ENCODE measurements at places on chromosomes 3 and 15.

DNA sequence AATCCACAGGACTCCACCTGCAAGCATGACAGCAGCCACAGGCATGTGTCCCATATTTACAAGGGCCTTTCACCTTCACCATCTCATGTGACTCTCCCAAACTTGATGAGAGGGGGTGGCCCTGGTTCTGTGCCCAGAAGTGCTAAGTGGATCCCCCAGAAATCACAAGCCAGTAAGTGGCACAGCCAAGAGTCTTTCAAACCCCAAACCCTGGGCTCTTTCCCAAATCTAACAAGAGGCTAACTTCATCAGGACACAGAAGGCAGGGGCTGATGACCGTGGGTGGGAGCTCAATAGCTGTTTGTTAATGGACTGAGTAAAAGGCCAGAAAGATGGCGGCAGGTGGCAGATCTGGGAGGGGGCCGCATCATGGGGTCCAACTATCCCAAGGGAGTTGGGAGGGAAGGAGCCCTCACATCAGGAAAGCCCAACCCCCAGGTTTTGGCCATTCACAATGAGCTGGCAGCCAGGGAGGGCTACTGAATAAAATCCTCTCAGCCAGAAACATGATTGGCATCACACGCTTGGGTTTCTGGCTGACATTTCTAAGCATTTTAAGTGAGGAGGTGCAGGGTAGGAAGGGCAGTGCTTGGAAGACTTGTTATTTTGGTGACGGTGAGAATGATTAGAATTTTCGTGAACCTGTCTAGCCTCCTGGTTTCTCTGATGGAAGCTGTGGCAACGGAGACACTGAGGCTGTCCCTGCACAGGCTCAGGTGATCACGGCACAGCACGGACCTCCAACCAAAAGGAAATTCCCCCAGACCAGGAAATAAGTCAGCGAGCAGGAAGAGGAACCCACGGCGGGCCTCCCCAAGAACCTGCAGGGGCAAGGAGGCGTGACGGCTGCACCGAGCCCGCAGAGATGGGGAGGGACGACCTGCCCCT is 109.3 kb downstream of the OXNAD1 start:
- no peak for DNase-seq

DNA sequence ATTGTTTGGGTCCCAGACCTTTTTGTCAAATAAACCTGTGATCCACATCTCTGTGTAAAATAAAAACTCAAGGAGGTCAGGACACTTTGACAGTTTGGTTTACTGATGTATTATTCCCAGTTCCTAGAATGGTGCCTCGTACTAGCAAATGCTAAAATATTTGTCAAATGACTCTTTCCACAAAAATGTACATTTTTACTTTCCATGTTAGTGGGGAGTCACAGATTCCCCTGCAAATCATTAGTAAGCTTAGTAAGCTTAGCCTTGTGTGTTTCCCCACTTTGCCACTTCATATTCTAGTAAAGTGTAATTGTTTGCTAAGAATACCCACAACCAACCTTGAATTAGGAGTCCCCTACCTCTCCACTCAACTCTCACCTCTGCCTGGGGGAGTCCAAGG is 2.4 kb upstream of the MAGI1 start:
- DNase-seq = no peak

- no peak for DNase-seq
Measured at GRCh38 chr3:47007001-47007400, 27.5 kb downstream of the NBEAL2 start.

- no peak for DNase-seq
Measured at GRCh38 chr3:36077320-36077719, 303.0 kb upstream of the STAC start.

- DNase-seq = no peak
Measured at GRCh38 chr15:69593981-69594966, 141.7 kb downstream of the RPLP1 start.

DNA sequence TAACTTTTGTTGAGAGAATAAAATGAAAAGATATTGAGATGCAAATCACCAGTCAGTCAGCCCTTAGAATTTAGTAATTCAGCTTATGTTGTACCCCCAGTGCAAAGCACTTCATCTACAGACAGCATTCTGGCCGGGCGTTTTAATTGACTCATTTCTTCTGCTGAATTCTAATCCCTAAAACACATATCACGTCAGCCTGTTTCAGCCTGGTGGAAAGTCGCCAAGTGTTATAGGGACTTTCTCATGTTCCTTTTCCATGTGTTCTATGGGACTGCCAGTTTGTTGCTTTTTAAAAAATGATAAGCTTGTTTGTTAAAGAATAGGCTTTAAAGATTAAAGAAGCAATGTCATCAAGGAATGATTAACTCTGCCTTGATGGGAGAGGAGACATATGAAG is 169.7 kb upstream of the BFSP2 start:
- DNase-seq = no peak

GRCh38 chr15:52551762-52552161 is 17.1 kb downstream of the ARPP19 start:
- DNase-seq = no peak

GRCh38 chr3:195009616-195010015 is 261.3 kb downstream of the XXYLT1 start:
- no peak for DNase-seq

- no peak for DNase-seq
Measured at GRCh38 chr15:70014860-70015490, 82.7 kb downstream of the TLE3 start.

- no peak for DNase-seq
Measured at GRCh38 chr3:150149651-150150051, 179.0 kb upstream of the PFN2 start.

GRCh38 chr3:196619223-196619622 is 20.3 kb upstream of the NRROS start:
- no peak for DNase-seq

DNA sequence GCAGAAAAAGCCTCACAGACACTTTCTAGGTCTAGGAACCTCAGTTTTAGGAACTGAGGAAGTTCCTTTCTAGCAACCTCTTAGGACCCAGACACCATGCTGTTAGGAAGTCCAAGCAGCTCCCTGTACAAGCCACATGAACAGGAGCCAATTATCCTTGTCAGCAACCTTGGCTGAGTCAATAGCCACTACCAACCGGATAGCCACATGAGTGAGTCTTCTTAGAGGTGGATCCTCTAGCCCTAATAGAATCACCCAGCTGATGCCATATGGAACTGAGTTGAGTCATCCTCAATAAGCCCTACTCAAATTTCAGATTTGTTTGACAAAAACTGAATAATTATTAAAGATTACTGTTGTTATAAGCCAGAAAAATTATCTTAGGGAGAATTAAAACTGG is 256.2 kb downstream of the NLGN1 start:
- DNase-seq = no peak

GRCh38 chr3:176757429-176757828 is 439.9 kb downstream of the TBL1XR1 start:
- no peak for DNase-seq

GRCh38 chr3:104787306-104787705 is 579.4 kb upstream of the ALCAM start:
- no peak for DNase-seq

GRCh38 chr3:124119056-124119716 is 127.3 kb upstream of the ROPN1 start:
- DNase-seq = no peak

GRCh38 chr15:67808821-67809220 is 16.5 kb upstream of the SKOR1 start:
- no peak for DNase-seq

GRCh38 chr15:86988033-86988432 is 908.4 kb downstream of the AGBL1 start:
- DNase-seq = no peak
